ENCODE measurements at places on chromosomes 6 and 20. TPM values are rescaled to one million over a fixed set of nuclear protein-coding genes. Genes with fewer than 3 reads are reported as not detected.

The EPPIN gene
- not detected for total RNA-seq

The KCNB1 gene
- under 0.01 TPM for total RNA-seq

The FOXA2 gene
- 0.91 TPM for total RNA-seq

The FAXC gene
- 3.8 TPM for total RNA-seq

The MCCD1 gene
- total RNA-seq: not detected

The PIM1 gene
- total RNA-seq: 29.9 TPM

The PNLDC1 gene
- not detected for total RNA-seq

The ULBP2 gene
- 0.24 TPM for total RNA-seq

The TPX2 gene
- total RNA-seq: 35.1 TPM

The TAGAP gene
- total RNA-seq: not detected

The SIRPB1 gene
- total RNA-seq: not detected

The VSX1 gene
- not detected for total RNA-seq

The MED20 gene
- 19.4 TPM for total RNA-seq

The ZNF334 gene
- total RNA-seq: 1.8 TPM

The HRH3 gene
- not detected for total RNA-seq

The FLRT3 gene
- total RNA-seq: 4.8 TPM

The IL17F gene
- total RNA-seq: not detected

The C20orf202 gene
- total RNA-seq: not detected

The CNBD2 gene
- 3.4 TPM for total RNA-seq

The BTN1A1 gene
- total RNA-seq: not detected

The KHDC1 gene
- 3.5 TPM for total RNA-seq

The ATP9A gene
- total RNA-seq: 22.1 TPM

The EYS gene
- total RNA-seq: not detected

The HLA-DPB1 gene
- total RNA-seq: 20.7 TPM

The PLA2G7 gene
- 0.13 TPM for total RNA-seq

The OPRL1 gene
- total RNA-seq: 1.2 TPM

The SNAP25 gene
- 6.6 TPM for total RNA-seq

The C6orf132 gene
- total RNA-seq: 1.5 TPM

The PPP1R3G gene
- total RNA-seq: 0.96 TPM

The PCK1 gene
- total RNA-seq: not detected

The IRF4 gene
- total RNA-seq: not detected

The NKX2-4 gene
- not detected for total RNA-seq
